NCI-H1092 treated with DMSO at 0.1 percent for 48 hours (cell line): ENCODE measurements at places on chromosomes 2 and 18.

GRCh38 chr18:76538846-76539245 is 43.8 kb upstream of the ZNF516 start:
- no peak for DNase-seq

GRCh38 chr2:16832910-16833309 is 167.3 kb upstream of the CYRIA start:
- no peak for DNase-seq

DNA sequence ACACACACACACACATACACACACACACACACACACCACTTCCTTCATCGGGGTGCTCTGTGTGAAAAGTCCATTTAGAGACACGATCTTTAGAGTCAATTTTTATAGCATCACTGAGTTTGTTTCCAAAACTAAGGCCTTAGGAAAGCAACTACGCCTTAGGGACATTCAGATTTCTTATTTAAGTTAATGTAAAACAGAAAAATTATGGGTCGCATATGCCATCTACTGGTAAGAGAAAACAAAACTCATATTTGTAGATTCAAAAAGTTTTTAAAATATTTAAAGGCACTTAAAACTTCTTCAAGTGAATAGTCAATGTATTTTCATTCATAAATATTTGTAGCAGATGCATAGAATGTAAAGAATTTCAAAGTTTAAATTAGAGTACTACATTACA is 166.2 kb downstream of the ATAD2B start:
- DNase-seq = no peak

- no peak for DNase-seq
These were observed 5.9 kb upstream of the PARD6G start for GRCh38 chr18:80253236-80253635.

- no peak for DNase-seq
These were observed 6.3 kb downstream of the HS6ST1 start for GRCh38 chr2:128312411-128312810.

GRCh38 chr2:147739508-147739907 is 105.3 kb upstream of the ACVR2A start:
- no peak for DNase-seq
